ENCODE measurements at places on chromosomes 4 and X.

- no peak for DNase-seq
Observed at GRCh38 chr4:101262683-101263082, 84.6 kb downstream of the PPP3CA start.

- no peak for DNase-seq
Observed at GRCh38 chr4:132982151-132982550, 166.9 kb upstream of the PCDH10 start.

DNA sequence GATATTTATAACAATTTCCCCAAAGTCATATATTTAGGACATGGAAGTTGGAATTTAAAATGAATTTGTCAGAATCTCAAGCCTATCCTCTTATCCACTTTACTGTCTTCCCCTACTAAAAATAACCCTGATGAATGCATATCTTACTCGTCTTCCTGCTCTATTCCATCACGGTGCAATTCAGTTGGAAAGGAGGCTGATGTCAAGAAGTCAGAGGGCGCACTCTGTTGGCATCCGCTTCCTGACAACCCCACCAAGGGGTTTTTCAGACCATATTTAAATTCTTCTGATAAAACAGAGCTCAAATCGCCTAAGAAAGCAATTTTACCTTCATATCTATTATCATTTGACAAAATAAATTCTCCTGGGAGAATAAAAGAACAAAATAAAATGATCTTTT, 233.5 kb downstream of the ARHGAP24 start:
- DNase-seq = no peak

DNA sequence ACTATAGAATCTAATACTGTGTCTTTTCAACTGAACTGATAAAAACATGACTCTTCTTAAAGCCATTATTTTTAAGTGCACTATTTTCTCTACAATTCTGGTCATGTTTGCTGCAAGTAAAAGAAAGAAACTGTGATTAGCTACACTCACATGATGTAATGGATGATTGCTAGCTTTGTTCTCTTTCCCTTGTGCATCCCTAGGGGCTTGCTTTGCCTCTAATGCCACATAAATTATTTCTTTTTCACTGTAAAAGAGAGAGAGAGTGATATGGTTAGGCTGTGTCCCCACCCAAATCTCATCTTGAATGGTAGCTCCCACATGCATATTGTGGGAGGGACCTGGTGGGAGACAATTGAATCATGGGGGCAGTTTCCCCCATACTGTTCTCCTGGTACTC, 630.2 kb upstream of the NR3C2 start:
- DNase-seq = no peak

- no peak for DNase-seq
Observed at GRCh38 chr4:96558466-96558865, 718.6 kb downstream of the PDHA2 start.

DNA sequence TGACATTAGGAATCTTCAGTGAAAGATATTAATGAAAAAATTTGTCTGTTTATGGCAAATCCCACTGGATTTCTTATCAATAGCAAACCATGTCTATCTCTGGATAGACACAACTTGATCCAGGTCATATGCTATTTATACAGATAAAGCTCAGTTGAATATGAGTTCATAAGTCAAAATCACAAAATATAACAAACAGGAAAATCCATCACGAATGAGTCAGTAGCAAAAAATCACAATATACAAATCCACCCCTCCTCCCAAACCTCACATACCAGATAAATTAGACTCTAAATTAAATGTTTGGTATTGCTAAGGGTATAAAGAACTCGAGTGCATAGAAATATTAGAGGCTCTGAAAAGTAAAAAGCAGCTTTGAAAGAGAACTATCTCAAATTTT, 420.5 kb downstream of the TLL1 start:
- DNase-seq = no peak

DNA sequence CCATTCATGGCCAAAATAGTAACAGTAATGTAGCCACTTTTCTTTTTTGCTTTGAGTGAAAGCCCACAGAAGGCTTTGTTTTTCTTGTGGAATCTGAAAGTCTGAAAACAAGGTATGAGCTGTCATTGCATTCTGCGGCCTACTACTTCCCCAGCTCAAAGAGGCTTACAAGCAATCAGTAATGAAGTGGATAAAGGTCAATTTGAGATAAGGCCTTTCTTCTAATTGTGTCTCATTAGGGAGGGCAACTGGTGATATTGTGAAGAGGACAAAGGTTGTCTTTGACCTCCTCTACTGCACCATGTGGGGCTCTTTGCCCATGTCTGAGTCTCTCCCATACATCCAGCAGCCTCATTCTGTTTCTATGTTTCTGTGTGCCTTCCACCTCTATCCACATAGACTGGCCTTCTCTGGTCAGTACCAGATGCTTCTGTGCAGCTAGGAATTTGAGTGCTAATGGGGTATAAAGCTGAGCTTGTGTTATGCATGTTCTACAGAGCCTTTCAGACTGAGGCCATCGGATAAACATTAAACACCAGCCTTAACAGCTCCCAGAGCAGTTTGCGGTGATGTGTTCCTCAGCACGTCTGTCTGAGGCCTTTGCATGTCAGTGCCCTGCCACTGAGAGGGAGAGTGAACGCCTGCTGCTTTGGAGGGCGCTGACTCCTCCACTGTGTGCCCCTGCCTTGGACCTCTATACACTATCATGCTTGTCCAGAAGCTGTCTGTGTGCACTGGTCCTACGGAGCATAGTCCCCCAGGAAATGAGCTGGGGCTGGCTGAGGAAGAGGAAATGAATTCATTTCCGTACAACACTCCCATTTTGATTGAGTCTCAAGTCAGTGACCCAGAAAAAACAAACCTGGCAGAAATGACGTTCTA, 80.2 kb downstream of the SH2D1A start:
- no peak for DNase-seq

DNA sequence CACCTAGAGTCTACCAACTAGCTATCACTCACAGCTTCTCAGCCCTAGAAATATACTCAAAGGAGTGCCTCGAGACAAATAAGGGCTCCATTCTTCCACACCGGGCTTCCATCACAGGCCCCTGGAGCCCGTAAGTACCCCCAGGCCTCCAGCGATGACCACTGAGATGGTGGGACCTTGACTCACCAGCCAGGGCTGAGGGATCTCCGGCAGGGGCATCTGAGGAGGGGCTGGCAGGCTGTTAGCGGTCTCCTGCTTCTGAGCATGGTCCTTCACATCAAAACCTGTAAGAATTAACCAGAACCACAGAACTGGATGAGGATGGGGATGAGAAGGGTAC, 71.3 kb downstream of the AFAP1 start:
- no peak for DNase-seq

DNA sequence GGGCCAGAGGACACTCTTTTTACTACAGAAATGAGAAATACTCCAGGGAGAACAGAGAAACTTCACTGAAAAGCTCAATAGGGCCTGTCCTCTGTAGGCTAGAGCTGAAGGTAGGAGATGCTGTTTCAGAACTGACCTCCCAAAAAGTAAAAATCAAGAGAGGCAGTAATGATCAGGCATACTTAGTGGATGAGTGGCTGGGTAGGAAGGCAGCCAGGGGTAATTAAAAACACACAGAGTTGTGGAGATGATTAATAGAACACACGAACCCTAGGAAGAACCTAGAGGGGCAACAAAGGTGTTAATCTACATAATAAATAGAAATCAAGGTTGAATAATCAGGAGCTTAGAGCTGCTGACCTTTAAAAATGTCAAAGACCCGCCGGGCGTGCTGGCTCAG, 582.4 kb upstream of the ADGRL3 start:
- no peak for DNase-seq

DNA sequence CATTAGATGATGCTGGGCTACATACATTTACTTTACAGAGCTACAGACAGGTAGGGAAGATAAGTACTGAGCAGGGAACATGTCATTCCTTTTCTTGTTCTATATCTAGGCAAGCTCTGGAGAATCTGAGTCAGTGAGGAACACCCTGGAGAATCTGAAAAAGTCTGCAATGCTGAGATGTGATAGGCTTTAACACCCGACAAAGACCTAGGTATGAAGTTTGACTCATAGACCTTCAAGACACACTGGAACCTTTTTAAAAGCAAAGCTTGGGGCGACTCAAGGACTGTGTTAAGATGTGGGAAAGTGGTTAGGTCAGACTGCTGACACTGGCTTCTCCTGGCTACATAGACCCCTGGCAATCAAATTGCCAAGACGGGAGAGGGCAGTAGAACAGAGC, 42.8 kb downstream of the OSTC start:
- no peak for DNase-seq

GRCh38 chr4:175309041-175309440, 390.9 kb downstream of the ADAM29 start:
- DNase-seq = no peak

GRCh38 chrX:44570522-44570921, 27.9 kb upstream of the FUNDC1 start:
- no peak for DNase-seq

DNA sequence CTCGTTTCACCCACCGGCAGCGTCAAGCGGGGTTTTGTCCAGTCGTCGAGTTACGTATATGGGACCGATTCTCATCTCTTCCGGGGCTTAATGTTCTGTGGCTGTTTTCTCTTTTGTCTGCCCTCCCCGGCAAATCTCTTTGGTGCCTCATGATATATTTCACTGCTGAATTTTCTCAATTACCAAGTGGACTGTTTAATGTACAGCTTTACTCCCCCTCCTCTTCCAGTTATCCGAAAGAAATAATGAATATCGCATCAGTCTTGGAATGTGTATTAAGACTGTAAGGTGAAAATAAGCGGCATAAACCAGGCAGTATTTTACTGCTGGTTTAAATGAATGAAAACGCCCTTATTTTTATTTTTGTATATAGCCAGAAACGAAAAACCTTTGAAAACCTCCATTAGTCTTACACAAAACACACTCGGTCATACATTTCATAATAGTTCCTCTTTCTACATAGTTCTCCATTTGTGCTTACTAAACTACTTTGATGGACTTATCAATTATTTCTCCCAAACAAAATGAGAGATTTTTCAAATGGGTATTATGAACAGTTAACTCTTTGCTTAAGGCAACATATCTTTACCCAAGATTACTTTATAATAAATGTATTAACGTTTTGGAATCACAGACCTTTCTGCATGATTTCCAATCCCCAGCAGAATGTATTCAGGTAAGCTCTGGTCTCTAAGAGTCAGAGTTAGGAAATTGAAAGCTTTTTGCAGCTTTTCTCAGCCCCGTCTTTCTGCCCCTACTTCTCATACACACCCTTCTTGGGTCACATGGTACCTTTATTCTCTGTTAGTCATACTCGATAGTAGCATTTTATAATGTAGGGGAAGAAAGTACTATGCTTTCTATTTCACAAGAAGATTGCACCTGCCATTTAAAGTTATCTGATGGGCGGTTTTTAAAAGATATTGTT, 979 bp downstream of the RP2 start:
- peak; percentile 25 for DNase-seq

DNA sequence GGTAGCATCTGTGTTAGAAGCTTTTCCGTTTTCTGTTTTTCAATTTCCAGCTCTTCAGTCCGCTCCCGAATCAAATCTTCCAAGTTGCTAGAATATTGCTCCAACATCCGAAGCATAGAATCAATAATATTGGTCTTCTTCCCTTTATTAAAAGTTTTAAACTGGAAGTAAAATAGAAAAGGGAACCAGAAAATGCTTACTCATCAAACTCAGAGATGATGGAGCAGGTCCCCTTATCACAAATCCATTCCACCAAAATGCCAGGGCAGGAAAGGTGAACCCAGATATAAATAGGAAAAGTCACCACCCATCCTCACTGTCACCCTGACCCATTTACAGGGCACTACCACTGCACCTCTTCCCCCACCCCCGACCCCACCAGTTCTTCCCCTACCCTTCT, 89.0 kb downstream of the GUCY2F start:
- no peak for DNase-seq

- DNase-seq = no peak
Observed at GRCh38 chr4:2075171-2075986, 16.3 kb downstream of the NAT8L start.

- DNase-seq = no peak
Observed at GRCh38 chr4:165207016-165207430, 338 bp upstream of the KLHL2 start.

DNA sequence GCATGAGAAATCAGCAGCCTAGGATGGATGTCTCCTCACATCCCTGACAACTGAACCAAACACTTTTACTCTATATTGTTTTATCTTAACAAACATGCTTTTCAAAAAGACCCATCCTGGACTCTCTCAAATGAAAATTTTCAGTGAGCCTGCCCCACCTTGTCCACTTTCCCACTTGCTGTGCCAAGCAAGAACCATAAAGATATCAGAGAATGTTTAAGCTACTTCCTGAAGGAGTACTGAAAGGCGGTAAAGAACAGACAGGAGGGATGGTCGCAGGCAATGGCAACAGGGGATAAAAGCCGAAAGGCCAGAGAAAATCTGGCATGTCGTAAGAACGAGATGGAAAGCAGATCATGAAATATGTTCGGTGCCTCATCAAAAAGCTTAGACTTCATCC, 10.5 kb downstream of the APBB2 start:
- DNase-seq = no peak

DNA sequence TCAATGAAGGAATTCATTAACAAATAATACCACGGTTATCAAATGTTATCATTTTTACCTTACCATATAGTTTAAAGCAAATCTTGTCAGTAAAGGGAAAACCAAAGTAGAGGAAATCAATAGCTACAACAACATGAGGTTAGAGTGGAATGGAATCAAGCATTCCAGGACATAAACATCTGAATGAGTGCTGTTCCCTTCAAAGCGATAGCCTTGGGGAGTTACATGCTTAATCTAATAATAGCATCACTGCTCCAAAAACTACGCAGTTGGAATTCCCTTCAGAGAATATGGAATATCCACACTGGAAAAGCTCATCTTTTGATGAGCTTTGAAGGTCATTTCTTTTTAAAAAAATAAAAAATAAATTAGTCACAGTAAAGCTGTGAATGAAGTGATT, 31.2 kb downstream of the PDE5A start:
- DNase-seq = no peak

DNA sequence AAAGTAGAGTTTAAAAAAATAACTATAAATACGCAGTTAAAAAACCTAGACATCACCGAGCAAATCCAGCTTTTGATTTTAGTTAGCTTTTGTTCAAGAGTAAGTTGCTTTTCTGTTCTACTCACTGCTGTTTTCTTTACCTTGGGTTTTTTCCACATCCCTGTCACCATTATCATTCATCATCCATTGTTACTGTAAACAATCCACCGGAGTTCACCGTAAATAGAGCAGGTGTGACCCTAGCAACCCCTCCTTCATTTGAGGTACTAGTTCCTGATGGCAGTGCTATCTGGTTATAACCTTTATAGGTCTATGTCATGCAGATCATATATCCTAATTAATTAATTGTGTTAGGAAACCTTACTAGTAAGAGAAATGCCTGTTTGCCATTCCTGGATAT, 43.0 kb upstream of the TEX13D start:
- no peak for DNase-seq

GRCh38 chr4:168421671-168422070, 58.6 kb downstream of the DDX60L start:
- DNase-seq = no peak

- DNase-seq = no peak
Observed at GRCh38 chr4:186105647-186106321, 1.3 kb downstream of the FAM149A start.

DNA sequence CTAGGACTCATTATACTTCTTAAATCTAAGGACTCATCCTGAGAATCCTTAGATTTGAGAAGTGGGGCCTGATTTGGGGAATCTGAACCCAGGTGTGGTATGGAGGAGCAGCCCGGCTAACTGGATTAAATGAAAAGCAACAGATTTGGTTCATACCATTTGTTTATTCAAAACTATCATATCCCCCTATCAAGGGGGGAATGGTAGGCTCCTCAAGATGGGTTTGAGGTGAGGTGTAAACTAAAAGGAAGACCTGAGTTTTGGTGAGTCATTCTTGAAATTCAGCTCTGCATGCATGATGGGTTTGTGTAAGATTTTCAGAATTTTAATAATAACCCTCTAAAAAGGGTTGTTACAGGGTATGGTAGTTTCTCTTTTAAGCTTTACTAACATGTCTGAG, 53.4 kb downstream of the CASP6 start:
- DNase-seq = no peak
